ENCODE measurements at places on chromosomes 6 and 20.

GRCh38 chr20:49821381-49821780, 8.8 kb downstream of the SLC9A8 start:
- DNase-seq = no peak

- peak; percentile 92 for DNase-seq
Observed at GRCh38 chr20:18057101-18057993, at the start of gene OVOL2. Gene OVOL2 (minus strand): TSS chr20:18057916. CDS start chr20:18057634, 282 bp downstream.

DNA sequence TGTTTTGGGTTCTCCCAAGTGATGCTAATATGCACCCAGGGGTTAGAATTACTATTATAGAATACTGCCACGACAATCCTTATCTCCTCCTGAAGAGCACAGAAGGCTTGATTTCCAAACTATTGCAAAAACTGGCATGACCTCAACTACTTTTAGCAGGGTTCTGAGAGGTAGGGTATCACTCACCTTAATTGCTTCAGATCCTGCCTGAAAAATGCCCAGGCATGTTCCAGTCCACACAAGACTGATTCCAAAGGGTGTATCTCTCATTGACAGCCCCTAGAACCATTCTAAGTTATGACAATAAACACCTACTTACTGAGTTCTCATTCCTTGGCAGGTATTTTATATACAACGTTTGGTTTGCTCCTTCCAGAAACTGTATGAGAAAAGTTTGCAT, 5.0 kb upstream of the DSE start:
- DNase-seq = no peak

DNA sequence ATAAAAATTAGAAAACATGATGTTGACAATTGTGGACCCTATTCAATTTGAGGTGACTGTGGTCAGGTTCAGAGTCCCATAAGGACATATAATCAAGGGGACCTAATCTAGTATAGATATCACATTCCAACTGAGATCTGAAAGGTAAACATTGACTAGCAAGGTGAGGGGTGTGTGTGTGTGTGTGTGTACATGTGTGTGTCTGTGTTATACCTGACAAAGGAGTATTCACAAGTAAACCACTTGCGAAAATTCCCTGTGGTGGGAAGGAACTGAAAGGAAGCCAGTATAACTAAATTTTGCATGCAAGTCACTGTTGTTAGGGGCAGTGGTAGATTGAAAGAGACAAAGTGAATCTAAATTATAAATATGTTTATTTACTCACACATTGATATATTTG, 723.7 kb downstream of the COL12A1 start:
- no peak for DNase-seq

DNA sequence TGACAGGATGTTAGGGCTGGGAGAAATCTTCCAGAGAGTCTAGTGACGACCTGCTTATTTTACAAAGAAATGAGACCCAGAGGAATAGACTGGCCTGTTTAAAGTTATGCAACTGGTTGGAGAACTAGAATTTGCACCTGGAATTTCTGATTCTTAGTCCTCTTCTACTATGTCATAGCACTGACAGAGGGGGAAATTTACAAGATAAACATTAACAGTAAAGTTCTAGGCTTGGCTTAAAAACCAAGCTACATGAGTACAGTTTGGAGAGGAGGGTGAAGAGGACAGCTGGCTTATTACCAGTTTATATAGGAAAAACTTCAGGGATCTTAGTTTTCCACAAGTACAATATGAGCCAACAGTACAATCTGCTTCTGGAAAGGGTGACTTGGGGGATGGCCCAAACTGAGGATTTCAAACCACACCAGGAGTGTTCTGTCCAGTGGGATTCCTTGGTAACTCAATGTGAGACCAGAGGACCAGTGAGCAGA, 269.6 kb downstream of the CD109 start:
- no peak for DNase-seq

DNA sequence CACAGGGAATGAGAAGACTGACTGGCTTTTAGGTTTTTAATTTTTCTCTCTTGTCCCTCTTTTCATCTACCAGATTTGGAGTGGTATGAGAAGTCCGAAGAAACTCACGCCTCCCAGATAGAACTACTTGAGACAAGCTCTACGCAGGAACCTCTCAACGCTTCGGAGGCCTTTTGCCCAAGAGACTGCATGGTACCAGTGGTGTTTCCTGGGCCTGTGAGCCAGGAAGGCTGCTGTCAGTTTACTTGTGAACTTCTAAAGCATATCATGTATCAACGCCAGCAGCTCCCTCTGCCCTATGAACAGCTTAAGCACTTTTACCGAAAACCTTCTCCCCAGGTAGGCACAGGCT, 644 bp downstream of the MAD2L1BP start:
- DNase-seq = no peak

GRCh38 chr20:17530716-17531664, at the start of gene BFSP1:
Gene BFSP1 (minus strand): TSS chr20:17531379. CDS start chr20:17531329, 50 bp downstream.
- DNase-seq = peak; percentile 75

GRCh38 chr6:42009844-42010184, 40.5 kb upstream of the TAF8 start:
- no peak for DNase-seq

DNA sequence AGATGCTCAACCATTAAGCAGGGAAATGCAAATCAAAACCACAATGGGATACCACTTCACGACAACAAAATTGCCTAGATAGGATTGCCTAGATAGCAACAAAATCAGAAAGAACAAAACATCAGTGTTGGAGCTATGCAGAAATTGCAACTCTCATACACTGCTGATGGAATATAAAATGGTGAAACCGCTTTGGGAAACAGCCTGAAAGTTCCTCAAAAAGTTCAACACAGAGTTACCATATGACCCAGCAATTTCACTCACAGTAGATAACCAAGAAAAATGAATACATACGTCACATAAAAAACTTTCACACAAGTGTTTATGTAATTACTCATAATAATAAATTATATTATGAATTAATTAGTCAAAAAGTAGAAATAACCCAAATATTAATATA, 78.3 kb downstream of the MAFB start:
- DNase-seq = no peak

- DNase-seq = no peak
Observed at GRCh38 chr6:30547454-30547853, 8.8 kb downstream of the GNL1 start.

DNA sequence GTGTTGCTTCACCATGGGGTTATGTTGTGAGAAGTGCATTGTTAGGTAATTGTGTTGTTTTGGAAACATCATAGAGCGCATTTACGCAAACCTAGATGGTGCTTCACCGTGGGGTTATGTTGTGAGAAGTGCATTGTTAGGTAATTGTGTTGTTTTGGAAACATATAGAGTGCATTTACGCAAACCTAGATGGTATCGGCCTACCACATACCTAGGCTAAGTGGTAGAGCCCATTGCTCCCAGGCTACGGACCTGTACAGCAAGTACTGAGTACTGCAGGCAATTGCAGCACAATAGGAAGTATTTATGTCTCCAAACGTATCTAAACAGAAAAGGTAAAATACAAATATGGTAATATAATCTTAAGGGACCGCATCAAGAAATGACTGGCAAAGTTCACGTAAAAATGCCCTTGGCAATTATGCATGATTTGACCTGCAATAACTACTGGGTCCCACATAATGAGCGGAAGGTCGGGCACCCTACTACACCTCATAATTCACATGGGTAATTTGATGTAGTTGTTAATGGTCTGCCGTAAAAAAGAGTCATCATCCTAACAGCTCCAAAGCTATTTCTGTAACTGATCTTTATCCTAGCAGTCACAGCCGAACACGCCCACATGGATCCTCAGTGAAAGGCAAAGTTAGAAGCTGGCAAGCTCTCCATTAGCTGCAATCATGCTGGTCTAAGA, 76.0 kb downstream of the RSPH3 start:
- DNase-seq = peak; percentile 59

DNA sequence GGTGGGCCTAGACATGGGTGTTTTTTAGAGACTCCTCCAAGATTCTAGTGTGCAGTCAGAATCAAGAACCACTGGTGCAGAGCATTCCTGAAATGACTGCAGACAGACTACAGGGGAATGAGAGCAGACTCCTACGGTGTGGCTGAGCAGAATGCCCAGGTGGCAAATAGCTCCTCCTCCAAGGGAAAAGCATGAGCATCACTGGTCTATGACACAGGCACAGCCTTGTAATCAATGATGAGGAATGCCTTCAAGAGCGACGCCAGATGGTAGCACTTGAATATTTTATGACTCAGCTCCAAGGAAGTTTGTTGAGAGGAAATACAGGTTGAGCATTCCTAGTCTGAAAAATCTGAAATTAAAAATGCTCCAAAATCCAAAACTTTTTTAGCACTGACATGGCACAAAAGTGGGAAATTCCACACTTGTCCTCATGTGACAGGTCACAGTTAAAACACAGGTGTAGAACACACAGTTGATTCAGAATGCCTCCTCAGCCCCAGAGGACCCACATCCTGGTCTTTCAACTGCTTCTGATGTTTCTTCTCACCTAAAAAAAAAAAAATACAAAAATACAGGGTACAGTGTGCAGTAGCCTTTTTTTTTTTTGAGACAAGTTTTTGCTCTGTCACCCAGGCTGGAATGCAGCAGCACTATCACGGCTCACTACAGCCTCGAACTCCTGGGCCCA, 10.6 kb upstream of the FAM8A1 start:
- peak; percentile 83 for DNase-seq

GRCh38 chr6:14897831-14898230, 348.0 kb upstream of the JARID2 start:
- DNase-seq = no peak

DNA sequence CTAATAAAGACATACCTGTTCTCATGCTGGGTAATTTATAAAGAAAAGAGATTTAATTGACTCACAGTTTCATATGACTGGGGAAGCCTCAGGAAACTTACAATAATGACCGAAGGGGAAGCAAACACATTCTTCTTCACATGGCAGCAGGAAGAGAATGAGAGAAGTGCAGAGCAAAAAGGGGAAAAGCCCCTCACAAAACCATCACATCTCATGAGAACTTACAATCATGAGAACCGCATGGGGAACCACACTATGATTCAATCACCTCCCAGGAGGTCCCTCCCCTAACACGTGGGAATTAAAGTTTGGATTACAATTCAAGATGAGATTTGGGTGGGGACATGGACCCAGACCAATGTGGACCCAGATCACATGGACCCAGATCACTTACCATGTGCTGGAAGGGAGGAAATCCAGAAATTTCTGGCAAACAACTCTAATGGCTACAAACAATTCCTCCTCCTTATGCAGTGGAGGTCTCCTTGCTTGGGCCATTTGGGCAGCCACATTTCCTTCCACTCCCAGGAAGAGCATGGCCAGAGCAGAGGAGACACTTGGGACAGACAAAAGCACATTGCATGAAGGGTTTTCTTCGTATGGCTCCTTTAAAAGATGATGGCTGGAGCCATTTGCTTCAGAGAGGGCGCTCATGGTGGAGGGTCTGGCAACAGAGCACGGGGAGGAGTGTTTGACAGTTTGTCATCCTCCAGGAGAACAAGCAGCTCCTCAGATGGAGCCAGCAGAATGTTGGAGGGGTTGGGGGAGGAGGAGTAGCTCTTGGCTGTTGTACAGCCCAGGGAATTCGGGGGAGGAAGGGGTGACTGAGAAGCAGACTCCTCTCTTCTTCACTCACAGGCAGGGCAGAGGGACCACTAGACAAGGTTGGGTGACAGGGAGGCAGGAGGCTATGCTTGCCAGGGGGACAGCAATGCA, 30.4 kb downstream of the SERPINB9 start:
- no peak for DNase-seq

- DNase-seq = no peak
Observed at GRCh38 chr20:32451340-32451681, 93.2 kb downstream of the ASXL1 start.

DNA sequence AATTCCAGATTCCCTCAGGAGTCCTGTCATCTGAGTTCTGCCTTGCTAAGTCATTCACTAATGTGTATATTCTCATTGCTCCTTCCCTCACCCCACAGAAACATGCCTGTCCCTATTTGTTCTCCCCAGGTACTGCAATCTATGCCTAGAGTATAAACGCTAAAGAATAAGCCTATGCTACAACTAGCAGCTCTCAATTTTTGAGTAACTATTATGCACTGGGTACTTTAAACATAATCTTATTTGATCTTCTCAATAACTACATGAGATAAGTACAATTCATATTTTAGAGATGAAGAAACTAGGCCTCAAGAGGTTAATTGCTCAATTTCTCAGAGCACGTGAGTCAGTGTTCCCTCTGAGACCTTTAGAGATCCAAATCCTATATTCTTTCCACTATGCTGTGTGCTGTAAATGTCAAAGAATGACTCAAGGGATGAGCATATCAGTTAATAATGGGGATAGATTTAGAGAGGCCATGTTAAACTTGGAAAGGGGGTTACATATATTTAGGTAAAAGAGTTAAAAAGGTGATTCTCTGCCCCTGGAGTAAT, 423.8 kb upstream of the ADGRB3 start:
- DNase-seq = no peak

- DNase-seq = no peak
Observed at GRCh38 chr6:159092631-159093030, 47.8 kb upstream of the TAGAP start.

GRCh38 chr6:33429750-33430052, 9.8 kb downstream of the SYNGAP1 start:
- peak; percentile 34 for DNase-seq

- peak; percentile 78 for DNase-seq
Observed at GRCh38 chr20:19692685-19693119, 65.4 kb upstream of the RIN2 start.

DNA sequence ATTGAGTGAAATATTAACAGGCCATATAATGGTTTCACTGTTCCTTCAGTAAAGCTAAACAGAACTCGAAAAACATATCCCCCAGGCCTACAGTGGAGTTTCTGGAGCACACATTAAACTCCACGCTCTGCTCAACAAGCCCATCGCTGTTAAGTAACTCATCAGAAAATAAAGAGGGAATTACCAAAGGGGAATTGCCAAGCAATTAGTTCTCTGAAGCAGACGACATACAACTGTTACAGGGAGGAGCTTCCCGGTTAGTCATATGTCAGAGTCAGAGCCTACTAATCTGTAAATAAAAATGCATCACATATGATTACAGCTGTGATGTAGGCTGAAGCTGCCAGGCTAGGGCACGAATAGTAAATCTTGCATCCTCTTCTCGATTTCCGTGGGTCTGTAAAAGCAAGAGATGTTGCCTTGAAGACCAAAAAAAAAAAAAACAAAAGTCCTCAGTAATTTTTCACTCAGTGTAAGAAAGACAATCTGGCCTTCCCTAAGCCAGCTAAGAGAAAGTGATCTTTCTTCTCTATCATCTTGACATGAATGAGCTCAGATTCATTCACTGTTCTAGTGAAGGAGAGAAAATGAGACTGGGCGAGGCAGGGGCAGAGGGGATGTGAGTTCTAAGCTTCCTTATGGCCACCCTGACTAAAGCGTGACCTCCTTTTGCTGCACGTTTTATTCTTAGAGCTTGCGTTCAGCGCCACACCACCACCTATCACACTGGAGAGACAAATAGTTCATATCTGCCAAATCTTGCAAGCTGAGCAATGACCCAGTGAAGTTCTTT, 13.8 kb downstream of the ATXN1 start:
- peak; percentile 73 for DNase-seq

DNA sequence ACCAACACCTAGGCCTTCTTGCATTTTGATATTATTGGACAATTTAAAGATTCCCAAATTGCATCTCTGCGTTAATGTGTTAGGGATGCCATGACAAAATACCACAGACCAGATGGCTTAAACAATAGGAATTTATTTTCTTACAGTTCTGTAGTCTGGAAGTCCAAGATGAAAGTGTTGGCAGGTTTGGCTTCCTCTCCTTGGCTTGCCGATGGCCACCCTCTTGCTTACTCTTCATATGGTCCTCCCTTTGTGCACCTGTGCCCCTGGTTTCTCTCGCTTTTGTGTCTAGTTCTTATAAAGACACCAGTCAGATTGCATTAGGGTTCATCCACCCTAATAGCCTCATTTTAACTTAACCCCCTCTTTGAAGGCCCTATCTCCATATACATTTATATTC, 842.4 kb upstream of the FLRT3 start:
- DNase-seq = no peak

GRCh38 chr6:43954311-43955131, 172.7 kb downstream of the MRPL14 start:
- DNase-seq = no peak

Data from small intestine (tissue), 16 donors.